Head of caudate nucleus (tissue), 42 donors: ENCODE measurements at places on chromosomes 7 and 10.

- DNase-seq: no peak
These were observed 40.0 kb upstream of the ANLN start for GRCh38 chr7:36349626-36350025.

DNA sequence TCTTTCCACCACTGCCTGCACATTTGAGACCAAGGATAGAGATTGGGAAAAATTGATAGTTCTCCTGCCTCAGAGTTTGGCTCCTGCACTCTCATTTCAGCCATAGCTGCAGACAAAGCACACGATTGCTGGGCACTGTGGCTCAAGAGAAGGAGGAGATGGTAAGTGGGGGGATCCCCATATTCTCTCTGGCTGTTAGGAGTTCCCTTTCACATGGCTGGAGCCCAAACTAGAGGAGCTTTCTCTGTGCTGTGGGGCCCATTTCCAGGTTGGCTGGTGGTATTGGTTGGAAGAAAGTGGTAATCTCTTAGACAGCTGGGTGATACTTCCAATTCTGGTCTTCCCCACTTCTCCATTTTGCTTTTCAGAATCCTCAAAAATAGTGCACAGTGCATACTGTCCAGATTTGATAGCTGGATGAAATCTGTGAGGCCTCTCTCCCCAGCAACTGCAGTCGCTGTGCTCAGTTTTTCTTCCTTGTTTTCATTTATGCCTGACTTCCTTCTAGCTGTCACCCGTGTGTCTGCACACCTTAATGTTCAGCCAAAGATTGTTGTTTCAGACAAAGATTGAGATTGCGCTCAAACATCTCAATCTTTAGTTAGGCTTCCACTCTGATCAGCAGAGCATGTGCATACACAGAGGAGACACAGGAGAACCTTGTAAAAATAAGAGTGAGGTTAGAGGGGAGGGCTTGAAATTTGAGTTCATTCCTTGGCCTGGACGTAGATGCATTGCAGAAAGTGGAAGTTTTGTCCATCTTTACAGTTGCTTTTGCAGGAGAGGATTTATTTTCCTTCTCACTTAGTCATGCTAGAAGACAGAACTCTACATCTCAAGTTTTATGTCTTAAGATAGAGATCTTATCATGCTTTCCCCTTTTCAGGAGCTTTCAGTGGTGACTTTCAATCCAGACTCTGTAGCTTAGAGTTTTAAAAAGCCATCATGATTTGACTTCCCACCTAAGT lies 28.6 kb downstream of the RABGEF1 start:
- DNase-seq: no peak

DNA sequence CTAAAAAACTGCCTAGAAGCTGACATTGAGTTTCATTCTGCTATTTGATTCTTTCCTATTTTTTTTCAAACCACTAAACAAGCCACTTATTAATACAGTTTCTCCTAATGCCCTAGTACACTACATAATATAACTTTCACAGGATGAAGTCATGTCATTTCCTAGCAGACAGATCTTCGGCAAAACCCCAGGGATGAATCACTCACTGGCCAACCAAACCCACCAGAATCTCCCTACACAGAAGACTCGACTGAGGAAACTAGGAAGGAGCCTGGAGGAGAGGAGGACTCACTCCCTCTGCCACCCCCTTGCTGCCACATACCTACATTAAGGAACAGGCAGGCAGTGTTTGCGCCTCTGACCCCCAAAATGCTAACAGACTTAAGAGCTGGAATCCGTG lies 33.4 kb downstream of the XPNPEP1 start:
- DNase-seq: no peak

DNA sequence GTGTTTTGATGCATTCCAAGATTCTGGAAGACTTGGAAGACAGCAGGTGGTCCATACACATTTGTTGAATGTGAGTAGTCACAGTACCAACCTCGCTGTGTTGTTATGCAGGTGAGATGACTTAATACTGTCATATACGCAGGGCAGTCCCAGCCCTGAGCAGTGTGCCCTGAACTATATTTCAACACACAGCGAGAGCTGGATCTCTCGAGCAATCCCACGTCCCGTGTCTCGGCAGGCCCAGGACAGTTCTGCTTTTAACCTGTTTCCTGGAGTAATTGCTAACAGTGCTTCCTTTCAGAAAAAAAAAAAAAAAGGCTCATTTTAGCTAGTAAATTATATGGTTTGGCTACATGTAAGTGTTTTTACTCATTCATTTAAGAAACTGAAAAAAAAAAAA lies 179.7 kb downstream of the PRKCQ start:
- no peak for DNase-seq

DNA sequence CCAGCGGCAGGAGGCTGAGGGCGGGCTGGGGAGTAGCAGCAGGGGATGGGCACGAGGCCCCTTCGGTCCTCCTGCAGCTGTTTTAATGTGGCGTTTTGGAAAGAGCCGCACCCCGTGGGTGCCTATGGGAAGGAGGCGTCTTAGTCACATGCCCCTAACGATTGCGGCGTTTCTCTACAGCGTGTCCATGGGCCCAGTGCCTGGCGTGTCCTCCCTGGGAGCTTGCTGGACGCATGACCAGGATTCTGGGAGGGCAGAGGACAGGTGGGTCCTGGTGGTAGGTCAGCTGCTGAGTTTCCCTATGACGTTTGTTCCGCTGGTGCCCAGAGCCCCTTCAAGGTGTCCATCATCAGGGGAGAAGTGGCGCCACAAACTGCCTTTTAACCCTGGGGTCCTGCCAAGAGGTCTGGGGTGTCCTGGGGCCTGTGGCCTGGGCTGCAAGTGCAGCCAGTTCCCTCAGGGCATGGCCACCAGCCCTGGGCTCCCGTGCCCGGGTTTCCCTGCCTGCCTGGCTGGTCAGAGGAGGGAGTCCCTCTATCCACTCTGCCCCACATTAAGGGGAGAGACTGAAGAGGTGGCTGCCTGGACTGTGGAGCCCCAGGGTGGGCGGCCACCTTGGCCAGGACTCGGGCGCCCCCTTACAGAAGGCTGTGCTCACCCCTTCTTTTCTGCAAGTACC lies 48.7 kb downstream of the PWWP2B start:
- DNase-seq: no peak

- DNase-seq: no peak
These were observed 107.0 kb downstream of the XRCC2 start for GRCh38 chr7:152568972-152569371.

GRCh38 chr7:128893251-128894100 lies 17.0 kb downstream of the KCP start:
- DNase-seq: no peak

GRCh38 chr7:155753446-155753965 lies 58.8 kb downstream of the SHH start:
- no peak for DNase-seq

DNA sequence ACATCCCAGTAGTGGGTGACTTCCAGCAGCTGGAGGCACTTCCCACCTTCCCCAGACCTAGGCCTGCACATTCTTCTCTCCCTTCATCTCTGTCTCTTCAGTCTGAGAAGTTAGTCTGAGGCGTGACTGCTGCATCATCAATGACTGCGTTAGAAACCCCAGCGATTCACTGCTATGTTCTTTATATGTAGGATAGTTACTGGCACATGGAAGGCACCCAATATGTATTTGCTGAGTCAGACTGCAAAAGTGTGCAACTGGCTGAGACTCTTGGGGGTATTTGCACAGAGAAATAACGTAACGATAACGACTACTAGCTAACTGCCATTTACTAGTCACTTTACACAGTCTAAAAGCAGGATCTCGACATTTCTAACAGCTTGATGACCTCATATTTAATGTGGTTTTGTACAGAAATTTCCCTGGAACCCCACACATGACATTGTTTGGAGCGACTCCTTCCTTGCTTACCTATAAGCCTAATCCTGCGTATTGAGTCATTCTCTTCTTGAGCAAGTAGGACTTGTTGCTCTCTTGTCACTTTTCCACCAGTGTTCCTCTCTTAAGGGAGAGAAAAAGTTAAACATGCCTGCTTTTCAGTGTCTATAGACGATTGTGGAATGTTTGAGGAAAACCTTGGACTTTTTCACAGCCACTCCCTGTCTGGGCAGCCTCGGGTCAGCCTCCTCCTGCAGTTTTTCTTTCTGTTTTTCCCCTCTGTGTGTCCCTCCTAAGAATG lies 45.5 kb downstream of the THNSL1 start:
- no peak for DNase-seq

GRCh38 chr7:154929006-154929726 lies 73.8 kb downstream of the PAXIP1 start:
- no peak for DNase-seq

DNA sequence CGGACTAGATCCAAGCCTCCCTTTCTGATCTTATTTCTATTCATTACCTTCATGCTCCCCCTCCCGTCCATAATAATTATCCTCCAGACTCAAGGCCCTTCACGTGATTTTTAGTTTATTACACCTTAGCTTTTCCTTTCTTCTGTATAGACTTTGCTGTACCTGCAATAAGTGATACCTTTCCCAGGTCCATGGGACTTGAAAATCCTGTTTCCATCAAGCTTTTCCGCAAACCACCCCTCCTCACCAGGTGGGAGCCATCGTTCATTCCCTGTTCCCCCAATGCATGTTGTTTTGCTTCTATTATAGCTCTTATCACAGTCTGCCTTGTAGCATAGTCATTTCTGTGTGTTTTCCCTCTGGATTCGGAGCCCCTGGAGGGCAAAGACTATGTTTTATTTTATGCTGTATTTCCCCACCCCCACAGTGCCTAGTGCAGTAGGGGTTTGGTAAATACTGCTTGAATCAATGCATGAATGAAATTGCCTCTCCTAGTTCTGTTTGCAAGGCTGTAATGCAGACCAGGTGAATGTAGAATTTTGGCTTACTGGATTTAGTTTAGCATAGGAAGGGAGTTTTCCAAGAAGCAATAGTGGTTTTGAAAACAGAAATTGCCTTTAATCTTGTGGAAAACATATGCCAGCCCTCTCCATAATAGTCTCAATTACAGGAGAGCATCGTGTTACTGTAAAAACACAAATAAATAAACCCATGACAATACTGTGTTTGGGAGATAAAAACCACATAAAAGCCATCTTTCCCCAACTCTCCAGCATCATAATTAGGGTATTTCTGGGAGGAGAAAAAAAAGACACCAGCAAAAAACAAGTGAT lies 213.4 kb downstream of the AUTS2 start:
- DNase-seq: no peak

DNA sequence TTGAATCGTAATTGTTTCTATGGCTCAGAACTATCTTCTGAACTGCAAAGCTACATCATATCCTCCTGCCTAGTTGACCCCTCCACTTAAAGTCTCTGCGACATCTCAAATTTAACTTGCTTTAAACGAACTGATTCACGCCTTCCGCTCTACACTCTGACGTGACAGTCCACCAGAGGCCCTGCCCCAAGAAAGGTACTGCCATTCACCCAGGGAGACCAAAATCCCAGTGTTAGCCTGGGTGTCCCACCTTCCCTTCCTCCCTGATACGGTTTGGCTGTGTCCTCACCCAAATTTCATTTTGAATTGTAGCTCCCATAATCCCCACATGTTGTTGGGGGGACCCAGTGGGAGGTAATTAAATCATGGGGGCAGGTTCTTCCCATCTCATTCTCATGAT lies 90.8 kb downstream of the CPXM2 start:
- DNase-seq: no peak

GRCh38 chr10:21488246-21488956 lies 37.1 kb downstream of the SKIDA1 start:
- no peak for DNase-seq

DNA sequence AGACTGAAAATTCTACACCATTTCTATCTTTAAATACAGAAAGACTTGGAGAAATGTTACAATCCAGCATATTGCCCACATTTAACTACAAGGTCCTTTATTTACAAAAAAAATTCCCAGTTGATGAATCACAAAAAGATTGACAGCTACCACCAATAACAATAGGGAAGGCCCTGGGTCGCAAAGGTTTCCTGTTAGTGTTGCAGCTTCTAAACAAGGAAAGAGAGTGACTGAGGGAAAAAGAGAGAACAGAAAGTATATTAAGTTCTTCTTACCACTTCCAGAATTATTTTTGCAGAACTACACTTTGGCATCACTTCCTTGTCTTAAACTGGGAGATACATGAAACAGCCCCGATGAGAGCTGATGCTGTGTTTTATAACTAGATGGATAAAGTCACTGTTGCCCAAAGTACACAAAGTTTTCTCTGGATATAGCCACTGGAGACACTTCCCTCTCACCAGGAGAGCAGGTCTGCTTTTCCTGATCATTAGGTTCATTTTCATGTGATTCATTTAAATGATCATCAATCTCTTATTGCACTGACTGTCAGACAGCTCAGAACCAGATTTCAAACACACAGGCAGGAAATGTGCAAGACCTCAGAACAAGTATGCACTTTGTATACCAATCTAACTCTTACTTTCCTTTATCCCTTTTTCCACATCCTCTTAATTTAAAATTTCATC lies 57.0 kb downstream of the SHTN1 start:
- no peak for DNase-seq

DNA sequence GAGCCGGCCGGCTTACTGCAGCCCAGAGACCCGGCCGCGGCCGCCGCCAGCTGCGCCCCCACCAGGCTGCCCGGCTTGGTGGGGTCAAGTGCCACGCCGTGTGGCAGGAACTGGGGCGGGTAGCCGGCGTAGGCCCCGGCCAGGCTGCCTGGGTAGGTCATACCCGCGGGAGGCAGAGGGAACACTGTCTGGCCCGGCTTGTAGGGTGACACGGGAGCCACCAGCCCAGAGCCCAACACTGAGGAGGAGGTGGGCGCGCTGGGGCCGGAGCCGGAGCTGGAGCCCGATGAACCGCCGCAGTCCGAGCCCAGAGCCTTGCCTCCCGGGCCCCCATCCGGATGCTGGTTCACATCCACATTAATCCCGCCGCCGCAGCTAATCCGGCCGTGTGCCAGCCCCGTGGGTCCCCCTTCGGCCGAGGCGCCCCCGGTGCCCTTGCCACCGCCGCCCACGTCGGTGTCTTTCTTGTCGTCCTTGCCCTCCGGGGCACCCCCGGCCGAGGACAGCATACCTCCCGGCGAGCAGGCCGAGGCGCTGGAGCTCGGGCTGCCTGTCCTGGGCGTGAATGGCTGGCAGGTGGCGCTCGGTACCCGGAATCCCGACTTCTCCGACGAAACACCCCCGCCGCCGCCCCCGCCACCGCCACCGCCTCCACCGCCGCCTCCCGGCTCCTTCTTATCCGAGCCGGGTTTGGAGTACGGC lies 2.0 kb downstream of the ZNF503 start:
- DNase-seq: peak; percentile 76

DNA sequence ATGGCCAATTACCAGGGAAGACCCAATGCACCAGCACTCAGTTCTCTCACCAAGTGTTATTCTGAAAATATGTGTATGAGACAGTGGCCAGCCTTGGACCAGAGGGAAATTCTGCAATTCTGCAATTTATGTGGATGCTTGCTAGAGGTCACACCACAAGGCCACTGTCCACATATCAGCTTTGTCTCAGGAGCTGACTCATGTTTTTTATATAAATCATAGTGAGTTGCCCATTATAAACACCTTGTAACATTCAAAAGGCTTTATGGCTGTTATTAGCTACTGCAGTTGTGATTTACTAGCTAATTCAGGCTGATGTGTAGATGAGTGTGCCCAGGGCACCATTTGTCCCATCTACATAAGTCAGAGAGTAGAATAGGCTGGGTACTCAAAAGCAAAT lies 649.0 kb downstream of the LRMDA start:
- no peak for DNase-seq

- DNase-seq: no peak
These were observed 30.2 kb downstream of the PWWP2B start for GRCh38 chr10:132427006-132427771.
